Jurkat, Clone E6-1 (cell line): ENCODE measurements at places on chromosomes 3 and 15.

GRCh38 chr3:188661806-188662205 lies 507.8 kb downstream of the LPP start:
- DNase-seq: no peak

GRCh38 chr3:193883551-193883950 lies 252.4 kb upstream of the HES1 start:
- no peak for DNase-seq

DNA sequence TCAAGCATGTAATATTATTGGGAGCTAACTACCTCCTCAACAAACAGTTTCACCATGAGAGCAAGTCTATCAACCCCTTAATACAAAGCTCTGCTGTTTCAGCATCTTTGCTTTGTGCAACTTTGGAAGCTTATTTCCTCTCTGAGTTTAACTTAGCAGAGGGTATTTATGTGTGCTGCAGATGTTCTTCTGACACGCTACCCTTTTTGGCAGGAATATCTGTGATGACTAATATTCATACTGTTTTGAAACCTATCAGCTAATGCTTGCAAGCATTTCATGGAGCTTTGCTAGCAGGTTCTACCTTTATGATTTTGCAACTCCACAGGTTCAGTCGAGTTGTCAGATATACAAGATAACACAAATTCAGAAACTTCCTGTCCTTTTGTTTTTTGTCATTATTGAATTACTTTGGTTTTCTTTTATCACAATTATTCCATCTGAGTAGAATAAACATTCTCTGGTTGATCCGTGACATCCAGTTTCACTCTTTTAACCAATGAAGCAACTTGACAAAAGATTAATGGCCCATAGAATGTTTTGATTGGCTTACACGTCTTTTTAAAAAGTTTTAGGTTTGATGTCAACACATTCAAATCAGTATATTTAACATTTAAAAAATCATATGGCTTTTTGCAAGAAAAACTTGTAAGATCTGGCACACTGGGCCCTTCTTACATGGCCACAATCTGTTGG lies 1.7 kb upstream of the SLC9A9 start:
- DNase-seq: no peak

GRCh38 chr3:129016720-129017483 lies 15.8 kb downstream of the EFCC1 start:
- DNase-seq: no peak

DNA sequence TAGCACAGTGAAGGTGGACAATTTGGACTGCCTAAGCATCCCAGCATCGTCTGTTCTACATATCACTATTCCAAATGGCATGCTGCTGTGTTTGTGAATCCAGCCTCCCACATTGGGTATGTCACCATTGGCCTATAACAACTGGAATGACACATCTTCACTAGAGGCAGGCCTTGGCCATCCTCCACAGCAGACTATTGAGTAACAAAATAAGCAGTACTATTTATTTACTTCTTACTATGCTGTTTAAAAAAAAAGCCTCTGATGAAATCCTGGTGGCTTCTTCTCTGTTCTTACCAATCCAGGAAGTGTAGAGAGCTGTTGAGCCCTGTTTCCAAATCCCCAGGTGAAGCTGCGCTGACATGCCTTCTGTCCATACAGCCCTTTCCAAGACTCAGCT lies 30.6 kb upstream of the CERS3 start:
- DNase-seq: no peak

GRCh38 chr3:97880267-97880666 lies 58.5 kb downstream of the CRYBG3 start:
- DNase-seq: no peak

DNA sequence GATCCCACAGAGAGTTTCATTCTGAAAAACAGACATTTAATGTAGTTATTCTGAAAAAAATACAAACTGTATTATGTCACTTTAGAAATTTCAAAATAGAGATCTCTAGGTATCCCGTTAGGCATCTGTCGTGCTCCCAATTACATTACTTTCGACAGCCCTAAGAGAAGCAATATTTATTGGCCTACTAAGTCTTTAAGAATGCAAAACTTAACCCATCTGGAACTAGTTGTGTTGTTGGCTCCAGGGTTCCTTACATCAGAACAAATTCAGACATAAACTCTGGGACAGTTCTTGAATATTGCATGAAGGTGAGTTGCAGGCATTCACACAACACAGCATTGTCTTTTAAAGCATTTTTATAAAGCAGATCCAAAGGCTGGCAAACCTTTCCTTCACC lies 498.4 kb downstream of the FHIT start:
- no peak for DNase-seq

- no peak for DNase-seq
Observed at GRCh38 chr3:129003578-129004112, 2.5 kb downstream of the EFCC1 start.

DNA sequence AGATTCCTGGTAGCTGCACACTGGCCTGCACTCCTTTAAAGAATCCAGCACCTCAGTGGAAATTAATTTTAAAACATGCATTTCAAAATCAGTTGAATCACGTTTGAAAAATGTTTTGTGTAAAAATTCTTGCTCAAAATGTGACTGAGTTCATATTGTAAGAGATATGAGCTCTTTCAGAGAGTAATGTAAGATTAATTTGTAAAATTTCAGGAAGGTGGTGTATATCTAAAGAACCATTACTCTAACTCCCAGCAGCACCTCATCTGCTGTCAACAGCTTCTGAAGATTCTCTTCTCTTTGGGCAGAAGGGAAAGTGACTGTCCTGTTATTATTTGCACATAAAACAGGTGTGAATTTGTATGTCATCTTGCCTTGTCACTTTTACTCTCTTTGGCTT lies 97.5 kb upstream of the PLXNA1 start:
- no peak for DNase-seq

- DNase-seq: no peak
Observed at GRCh38 chr15:66565141-66565641, 607 bp downstream of the LCTL start.

DNA sequence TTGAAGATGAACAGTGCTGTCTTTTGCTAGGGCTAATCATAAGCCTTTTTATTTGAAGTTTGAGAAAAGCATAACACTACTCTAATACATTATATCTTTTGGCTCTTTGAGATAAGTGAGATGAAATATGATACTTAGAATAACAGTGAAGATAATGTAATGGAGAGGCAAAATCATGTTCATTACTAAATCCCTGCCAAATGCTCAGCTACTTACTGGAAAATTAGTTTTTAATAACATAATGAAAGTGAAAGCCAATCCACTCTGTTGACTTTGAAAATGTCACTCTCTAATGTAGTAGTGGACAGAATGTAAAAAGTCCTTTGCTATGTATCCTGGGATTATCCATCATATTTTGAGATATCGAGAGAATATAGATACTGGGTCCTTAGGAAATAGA lies 35.9 kb upstream of the MYH15 start:
- DNase-seq: no peak

DNA sequence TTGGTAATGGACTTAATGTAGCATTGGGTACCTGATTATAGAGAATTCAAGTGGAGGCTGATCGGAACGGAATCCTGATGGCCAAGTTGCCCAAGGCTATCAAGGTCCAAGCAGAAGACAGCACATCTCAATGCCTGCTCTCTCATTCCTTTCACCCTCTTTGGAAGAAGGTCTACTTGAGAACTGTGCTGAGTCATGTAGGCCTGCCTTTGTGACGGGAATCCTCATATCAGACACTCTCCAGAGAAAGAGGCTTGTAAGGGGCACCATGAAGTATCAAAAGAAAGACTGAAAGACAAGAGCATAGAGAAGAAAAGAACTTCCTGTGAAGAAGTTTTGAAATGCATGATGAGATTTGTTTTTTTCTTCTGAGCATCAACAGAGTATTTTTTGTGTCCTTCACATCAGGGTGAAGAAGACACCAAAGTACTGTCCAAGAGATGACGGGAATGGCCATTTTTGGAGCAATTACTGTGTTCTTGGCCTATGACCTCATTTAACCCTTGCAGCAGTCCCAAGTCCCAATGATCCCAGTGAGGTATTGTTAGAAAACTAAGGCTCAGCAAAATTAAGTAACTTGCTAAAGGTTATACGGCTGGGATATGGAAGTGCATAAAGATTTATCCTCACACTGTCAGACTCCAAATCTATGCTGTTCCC lies 13.2 kb upstream of the LARP6 start:
- no peak for DNase-seq

DNA sequence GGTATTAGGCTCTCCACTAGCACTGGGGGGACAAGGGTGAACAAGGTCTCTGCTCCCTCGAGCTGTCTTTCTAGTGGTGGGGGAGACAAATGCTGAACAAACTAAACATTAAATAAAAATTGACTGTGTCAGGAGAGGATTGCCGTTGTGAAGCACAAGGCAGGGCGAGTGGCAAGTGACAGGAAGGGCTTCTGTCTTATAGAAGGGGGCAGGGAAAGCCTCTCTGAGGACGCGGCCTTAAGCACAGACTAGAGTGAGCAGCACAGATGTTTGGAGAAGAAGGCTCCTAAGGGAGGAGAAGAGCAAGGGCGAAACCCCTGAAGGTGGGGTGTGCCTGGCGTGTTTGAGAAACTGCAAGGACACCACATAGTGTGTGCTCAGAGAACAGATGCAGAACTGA lies 50.9 kb upstream of the ATP2B2 start:
- no peak for DNase-seq

- DNase-seq: no peak
Observed at GRCh38 chr15:66997212-66997611, 68.2 kb upstream of the SMAD3 start.

GRCh38 chr3:57383838-57384237 lies 91.4 kb upstream of the ASB14 start:
- DNase-seq: no peak
